Activated T-helper 1 cell treated with anti-CD3 and anti-CD28 coated beads, Interleukin-2, amount 50 U/mL, for 16 hours (primary cell): ENCODE measurements at places on chromosomes 4 and X.

GRCh38 chrX:13433298-13433605 lies 113.4 kb upstream of the ATXN3L start:
- DNase-seq: no peak

GRCh38 chr4:43458293-43458692 lies 565.8 kb downstream of the GRXCR1 start:
- DNase-seq: no peak

DNA sequence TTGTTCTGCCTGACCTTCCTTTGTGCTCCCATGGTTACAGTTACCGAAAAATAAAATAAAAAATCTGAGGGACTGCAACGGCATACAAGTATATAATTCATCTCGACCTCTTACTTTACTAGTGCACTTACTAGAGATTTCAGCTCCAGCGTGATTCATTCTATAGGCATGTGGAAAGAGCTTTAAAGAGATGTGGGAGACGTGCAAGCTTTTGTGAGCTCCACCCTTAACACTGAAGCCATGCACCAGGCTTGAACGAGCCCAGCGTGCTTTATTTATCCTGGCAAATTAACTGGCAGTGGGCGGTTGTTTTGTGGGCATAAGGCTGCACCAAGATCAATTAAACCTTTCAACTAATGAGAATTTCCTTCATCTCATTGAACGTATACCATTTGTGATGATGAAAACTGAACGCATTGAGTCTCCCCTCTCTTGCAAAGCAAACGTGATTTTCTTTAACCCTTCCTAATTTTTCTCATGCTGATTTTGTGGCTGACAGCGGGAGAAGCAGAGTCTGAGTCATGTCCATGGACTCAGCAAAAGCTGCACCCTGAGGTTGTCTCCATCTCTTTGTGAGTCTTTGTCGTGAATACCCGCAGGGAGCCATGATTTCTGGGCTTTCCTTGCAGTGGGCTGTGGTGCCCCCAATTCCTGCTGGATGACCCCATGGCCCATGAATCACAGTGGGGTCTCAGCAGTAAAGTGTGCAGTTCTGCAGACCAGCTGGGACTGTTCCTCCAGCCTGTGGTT lies 60.1 kb downstream of the MXRA5 start:
- DNase-seq: no peak

DNA sequence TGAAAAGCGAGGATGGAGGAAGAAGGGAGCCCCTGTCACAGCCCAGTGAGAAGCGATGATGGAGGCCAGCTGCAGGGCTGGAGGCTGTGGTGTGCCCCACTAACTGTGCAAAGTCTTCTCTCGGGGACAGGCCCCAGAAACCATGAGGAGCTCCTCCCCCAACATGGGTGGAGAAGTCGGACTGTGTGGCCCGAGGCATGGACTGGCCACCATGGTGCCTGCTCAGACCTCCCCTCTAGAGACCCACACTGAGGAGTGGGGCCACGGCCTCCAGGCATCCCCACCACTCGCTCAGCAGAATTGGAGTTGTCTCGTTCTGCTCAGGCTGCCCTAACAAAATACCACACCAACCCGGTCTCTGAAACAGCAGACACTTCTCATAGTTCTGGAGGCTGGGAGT lies 12.2 kb upstream of the PDE6B start:
- no peak for DNase-seq

GRCh38 chr4:136818811-136819330 lies 713.4 kb downstream of the PCDH18 start:
- no peak for DNase-seq
